ENCODE measurements at places on chromosomes 6 and 20.
A peak's percentile ranks its signal among the peaks of the same experiment; 100 is the strongest.

- DNase-seq: peak; percentile 78
Measured at GRCh38 chr6:113995634-113996033, 24.7 kb upstream of the HDAC2 start.

- DNase-seq: no peak
Measured at GRCh38 chr20:63539441-63540370, 2.5 kb upstream of the PTK6 start.

DNA sequence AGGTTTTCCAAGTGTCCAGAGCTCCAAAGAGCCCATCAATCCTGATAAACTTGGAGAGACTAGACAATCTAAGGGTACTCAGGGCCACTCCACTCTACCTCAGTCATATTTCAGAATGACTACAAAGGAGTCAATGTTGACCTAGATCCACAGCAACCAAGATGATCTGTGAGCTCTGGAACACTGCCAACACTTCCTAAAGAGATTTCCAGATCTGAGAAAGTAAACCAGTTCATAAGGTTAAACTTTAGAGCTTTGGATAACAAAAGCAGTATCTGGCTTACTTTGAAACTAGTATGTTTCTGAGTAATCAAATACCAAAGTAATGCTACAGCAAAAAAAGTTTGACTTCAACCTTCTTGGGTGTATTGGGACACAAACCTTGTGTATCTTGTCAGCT, 122.7 kb downstream of the BTBD9 start:
- DNase-seq: no peak

DNA sequence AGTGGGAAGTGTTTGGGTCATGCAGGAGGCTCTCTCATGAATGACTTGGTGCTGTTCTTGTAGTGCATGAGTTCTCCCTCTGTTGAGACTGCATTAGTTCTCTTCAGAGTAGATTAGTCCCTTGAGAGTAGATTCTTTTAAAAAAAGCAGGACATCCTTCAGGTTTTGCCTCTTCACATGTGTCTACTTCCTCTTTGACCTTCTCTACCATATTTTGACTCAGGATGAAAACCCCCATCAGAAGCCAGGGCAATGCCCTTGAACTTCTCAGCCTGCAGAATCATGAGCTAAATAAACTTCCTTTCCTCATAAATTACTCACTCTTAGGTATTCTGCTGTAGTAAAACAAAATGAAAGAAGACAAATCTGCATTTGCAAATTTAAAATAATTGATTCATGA, 170.3 kb downstream of the CD109 start:
- DNase-seq: no peak

DNA sequence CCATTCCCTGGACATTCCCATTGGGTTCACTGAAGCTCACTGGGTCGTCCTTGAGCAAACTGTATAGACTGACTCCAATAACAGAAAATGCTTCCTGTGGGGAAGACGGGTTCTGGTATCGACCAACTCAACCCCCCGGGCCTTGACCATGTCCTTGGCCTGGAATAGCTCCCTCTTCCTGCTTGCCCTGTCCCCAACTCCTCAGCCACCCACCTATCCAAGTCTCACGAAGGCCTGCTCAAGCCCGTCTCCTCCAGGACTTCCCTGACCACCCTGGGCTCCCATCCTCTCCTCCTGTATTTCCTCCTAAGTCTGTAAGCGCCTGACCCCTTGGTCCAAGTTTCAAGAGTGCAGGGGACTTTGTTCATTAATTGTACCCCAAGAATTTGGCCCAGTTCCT, 2.8 kb upstream of the HMGA1 start:
- no peak for DNase-seq

DNA sequence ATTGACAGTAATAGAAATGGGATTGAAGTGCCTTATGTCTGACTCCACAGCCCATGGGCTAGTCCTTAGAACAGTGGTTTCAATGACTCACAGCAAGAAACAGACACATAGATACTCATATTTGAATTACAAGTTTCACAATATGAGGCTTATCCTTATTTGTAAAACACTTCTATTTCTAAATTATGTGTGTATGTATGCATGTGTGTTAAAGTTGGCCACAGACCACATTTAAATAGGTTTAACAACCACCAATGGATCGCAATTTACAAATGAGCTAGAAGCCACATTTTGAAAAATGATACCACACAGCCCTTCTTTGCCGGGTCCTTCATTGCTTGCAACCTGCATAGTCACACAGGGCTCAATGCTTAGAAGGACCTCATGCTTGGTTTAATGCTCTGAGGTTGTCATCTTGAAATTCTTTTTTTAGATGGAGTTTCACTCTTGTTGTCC, 157.8 kb upstream of the PREP start:
- DNase-seq: no peak

GRCh38 chr6:88679841-88680240, 283.6 kb downstream of the RNGTT start:
- no peak for DNase-seq

GRCh38 chr6:169528755-169529154, 173.1 kb downstream of the WDR27 start:
- DNase-seq: no peak

DNA sequence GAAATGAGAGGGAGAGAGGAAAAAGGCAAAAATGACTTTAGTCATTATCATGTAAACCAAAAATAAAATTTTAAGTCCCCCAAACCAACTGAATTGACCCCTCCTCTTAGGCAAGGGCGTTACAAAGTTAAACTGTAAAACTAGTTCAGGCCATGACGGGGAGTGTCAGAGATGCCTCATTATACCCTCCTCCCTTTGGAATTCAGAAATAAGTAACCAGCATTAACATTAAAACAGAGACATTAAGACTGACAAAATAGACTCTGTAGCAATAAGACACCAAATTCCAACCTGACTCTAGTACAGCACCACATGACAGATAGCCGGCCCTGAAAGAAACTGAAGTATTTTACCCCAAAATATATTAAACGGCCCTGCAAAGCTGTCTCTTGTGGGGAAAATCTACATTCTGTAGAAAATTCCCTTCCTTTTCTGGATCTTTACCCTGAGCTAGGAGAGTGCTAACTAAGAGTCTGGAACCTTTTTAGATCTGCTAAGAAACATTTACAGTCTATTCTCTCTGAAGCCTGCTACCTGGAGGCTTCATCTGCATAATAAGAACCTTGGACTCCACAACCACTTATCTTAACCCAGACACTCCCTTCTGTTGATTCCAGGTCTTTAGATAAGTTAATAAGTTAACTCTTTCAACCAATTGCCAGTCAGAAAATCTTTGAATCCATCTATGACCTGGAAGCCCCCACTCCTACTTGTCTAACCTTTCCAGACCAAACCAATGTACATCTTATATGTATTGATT, 150.7 kb downstream of the PKHD1 start:
- DNase-seq: no peak

DNA sequence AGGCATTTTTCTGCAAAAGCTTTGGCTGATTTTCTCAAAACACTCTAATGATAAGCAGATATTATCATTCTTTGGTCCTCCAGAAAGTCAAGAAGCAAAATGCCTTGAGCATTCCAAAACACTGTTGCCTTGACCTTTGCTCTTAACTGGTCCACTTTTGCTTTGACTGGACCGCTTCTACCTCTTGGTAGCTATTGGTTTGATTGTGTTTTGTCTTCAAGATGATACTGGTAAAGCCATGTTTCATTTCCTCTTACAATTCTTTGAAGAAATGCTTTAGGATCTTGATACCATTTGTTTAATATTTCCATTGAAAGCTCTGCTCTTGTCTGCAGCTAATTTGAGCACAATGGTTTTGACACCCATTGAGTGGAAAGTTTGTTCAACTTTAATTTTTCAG, 35.6 kb upstream of the SDHAF4 start:
- DNase-seq: no peak

- no peak for DNase-seq
Measured at GRCh38 chr6:152241013-152241766, 396.0 kb downstream of the SYNE1 start.

DNA sequence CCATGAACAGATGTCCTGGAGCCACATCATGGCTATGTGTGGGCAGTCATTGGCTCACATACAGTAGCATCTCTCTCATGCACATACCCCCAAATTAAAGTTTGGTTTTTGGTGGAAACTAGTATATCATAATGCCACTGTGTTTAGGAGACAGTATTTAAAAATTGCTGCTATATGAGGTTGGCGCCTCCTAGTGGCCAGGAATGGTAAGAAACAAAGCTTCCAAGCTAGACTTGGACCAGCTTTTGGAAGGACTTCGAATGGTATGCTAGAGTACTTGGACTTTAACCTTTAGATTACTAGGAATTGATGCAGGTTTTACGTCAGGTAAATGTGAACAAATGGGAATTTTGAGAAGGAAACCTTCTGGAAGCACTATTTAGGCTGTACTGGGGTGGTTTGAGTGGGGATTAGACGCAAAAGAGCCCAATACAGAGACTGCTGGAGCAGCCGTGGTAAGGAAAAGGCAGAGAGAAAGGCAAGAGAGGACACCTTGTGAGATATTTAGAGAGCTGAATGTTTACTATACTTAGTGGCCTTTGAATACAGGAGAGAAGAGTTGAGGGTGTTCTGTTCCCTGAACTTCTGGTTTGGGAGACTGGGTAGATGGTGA, 23.8 kb downstream of the PRSS35 start:
- peak; percentile 33 for DNase-seq

DNA sequence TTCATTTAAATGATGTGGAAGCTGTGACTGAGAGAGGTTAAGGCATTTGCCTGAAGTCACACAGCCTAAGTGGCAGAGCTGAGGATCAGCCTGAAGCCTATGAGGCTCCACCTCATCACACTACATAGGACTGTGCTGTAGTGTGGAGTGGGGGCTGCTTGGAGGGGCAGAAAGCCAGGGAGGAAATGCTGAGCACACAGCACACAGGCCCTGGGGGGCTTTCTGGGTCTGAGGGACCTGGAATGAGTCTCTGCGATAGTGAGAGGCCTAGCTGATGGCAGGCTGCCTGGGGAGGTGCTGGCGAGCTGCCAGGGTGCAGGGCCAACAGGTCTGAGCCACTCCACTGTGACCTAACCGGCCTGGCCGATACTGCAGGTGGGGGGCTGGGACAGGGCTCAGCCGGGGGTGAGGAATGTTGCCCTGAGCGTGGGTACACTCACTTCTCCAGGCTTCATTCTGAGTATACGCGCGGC, 2.2 kb upstream of the ARHGAP40 start:
- DNase-seq: no peak

- no peak for DNase-seq
Measured at GRCh38 chr6:14731611-14732010, 514.3 kb upstream of the JARID2 start.

GRCh38 chr6:88301888-88302768, 136.0 kb upstream of the CNR1 start:
- DNase-seq: no peak

DNA sequence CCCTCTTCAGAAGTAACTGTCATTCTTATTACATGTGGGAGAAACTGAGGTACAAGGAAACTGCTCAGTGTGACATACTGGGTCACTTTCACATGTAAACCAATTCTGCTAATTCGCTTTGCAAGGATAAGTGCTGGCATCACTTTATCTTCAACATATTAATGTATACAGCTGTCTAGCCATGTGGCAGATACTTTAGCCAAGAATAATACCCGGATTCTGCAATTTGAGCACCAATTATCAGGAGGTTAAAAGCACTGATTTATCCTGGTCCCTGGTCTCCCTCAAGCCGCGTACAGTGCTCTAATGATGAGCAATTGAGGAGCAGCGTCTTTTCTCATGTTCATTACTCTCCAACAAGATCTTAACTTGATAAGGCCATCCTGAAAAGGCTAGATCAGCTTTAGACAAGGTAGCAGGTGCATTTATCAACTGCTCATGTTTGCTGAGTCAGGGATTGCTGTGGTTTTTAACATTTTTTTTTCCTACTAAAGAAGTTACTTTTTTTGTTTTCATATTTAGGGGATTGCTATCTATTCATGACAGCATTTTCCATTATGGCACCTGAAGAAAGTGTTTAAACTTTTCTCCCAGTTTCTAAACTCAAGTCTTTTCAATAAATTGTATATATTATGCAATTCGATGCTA, 1066.3 kb upstream of the MAP3K7 start:
- DNase-seq: no peak

DNA sequence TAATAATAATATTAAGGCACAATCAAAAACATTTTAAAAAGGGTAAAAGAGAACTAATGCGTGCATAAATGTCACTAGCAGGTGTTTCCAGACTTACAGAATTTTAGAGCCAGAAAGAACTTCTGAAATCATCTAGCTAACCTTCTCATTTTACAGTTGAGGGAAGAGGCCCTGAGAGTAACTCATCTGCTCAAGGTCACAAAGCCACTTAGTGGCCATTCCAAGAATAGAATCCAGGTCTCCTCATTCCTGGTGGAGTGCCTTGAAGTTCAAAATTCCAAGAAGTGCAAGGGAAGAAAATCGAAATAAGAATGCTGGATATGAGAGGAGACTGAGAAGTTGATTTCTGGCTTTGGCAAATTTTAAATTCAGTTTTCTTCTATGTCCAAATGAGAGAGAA, 3.2 kb upstream of the KIAA0408 start:
- DNase-seq: no peak

GRCh38 chr6:90537723-90538258, 49.1 kb downstream of the MAP3K7 start:
- DNase-seq: no peak

DNA sequence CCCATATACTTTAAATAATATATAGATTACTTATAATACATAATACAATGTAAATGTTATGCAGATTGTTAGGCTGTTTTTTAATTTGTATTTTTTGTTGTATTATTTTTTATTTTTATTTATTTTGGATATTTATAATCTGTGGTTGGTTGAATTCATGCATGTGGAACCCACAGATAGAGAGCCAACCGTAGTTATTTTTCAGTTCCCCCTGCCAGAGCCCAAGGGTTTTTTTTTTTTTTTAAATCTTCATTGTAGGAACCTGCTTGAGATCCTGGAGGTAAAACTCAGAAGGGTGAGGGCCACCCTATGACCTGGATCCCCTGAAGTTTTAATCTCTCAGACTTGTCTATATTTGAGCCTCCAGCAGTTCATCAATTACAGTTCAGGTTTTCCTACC, 133.2 kb downstream of the B3GAT2 start:
- DNase-seq: no peak

- DNase-seq: no peak
Measured at GRCh38 chr6:16851758-16852157, 90.5 kb upstream of the ATXN1 start.

GRCh38 chr20:59666586-59666985, 62.2 kb downstream of the PHACTR3 start:
- no peak for DNase-seq

DNA sequence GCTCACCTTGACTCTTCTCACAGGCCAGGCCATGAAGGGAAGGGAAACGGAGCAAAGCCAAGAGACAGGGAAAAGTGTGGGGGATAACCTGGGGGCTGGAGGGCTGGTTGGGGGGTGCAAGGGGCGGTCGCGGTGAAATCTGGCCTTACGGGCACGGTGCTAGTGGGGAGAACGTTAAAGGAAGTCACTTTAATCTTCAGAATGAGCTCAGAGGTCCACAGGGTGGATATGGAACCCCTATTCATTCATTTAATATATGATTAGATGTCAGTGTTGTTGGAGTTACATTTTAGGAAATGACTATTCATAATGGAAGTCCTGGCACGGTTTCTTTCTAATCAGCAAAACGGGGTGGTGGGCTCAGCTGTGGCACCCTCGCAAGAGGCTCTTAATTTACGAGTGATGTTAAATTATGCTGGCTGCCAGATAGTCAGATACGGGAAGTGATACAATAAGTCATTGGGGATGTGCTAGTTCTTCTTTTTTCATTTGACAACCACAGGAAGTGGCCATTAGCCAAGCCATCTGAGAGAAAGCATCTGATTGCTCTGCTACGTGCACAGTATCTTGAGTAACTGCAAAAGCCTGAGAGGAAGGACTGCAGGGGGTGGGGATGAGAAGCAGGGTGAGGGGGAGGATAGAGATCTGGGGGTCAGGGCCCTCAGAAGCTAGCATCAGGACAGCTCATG, 253.0 kb downstream of the QKI start:
- no peak for DNase-seq

All from HFF-Myc (cell line).